CD4-positive, alpha-beta T cell treated with Interleukin-1 beta for 1 hour (primary cell): ENCODE measurements at places on chromosomes 5 and 9.
A peak's percentile ranks its signal among the peaks of the same experiment; 100 is the strongest.

DNA sequence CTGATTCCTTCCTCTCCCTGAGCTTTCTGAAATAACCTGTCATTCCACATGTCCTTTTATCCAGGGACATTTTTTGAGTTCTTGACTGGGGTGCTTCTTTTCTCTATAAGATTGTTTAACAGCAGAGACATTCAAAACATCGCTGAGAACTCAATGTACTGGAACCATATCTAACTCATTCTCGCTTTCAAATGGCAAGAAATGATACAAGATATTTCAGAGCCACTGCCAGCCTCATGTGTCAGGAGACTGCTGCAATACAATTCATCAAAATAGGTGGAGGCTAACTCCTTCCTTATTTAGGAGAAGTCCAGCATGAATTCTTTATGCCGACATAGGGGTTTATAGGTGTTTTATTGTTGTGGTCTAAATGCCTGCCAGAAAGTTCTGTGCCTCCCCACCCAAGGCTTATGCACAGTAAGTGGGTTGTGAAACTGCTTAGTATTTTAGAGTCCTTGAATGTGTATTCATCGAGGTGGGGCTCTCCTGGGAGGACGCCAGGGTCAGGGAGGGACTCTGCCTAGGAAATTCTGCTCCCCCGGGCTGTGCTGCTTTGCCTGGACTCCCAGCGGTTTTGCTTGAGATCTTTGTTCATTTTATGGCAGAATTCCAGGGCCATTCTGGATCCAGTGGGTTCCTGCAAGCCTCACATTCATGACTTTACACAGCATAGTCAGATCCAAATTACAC lies 53.9 kb downstream of the ZNF474 start:
- DNase-seq, result no peak

- no peak for DNase-seq
These were observed 85.9 kb downstream of the NTRK2 start for GRCh38 chr9:84755380-84755779.

DNA sequence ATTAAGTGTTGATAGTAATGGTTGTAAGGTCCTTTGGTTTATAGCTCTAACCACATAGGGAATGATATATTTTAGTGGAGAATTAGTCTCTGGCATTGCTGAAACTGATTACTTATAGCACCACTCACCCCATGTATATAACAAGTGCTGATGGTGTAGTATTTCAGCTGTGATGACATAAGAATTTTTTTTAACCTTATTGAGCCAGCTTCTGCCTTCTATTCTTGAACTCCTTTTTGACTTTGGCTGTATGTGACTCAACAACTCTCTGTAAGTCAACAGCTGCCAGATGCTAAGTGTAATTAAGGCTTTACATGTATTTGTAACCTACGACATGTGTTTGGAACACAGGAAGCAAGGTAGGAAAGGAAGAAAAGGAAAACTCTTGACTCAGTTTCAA lies 929.6 kb upstream of the WWC1 start:
- DNase-seq, result no peak

- no peak for DNase-seq
These were observed 575.0 kb downstream of the CHSY3 start for GRCh38 chr5:130479045-130479804.

DNA sequence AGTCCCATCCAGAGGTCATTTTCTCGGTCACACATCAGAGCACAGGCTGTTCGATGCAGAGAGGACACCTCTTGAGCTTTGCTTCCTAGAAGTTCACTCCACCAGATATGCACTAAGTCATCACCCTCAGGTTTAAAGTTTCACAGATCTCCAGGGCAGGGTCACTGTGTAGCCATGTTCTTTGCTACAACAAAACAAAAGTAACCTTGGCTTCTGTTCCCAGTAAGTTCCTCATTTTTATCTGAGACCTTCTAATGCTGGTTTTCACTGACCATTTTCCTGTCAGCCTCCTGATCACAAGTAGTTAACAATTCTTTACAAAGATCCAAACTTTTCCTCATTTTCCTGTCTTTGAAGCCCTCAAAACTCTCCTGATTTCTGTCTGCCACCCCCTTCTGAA lies 97.5 kb upstream of the CTSV start:
- DNase-seq, result no peak

GRCh38 chr5:125913200-125913599 lies 510.0 kb upstream of the GRAMD2B start:
- DNase-seq, result no peak

- no peak for DNase-seq
These were observed 1.2 kb upstream of the AOPEP start for GRCh38 chr9:94725293-94725692.

- no peak for DNase-seq
These were observed 39.9 kb upstream of the SMIM15 start for GRCh38 chr5:61202213-61202612.

DNA sequence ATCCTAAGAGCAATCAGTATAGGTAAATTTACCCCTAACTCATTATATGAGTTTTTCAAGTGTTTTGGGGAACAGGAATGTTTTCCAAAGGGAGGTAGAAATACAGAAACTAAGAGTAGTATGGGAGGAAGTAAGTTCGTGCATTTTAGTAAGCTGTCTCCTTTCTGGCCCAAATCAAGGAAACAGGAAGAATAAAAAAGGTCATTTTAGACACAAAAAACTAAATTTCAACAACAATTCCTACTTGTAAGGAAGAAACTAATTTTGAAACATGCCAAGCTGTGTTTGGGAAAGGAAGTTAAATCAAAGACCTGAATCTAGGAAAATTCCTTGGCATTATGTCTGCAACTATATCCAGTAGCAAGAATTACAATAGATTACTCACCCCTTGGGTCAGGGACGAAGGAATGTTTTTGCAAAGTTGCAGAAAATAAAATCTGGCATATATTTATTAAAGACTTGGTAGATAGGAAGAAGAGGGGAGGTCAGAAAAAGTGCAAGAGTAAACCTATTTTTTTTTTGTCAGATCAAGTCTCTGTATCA lies 6.5 kb upstream of the RPS6 start:
- DNase-seq, result no peak

GRCh38 chr9:6646293-6646636 lies 736 bp upstream of the GLDC start:
- DNase-seq, result no peak

- no peak for DNase-seq
These were observed 133.5 kb upstream of the LPCAT1 start for GRCh38 chr5:1657161-1657741.

DNA sequence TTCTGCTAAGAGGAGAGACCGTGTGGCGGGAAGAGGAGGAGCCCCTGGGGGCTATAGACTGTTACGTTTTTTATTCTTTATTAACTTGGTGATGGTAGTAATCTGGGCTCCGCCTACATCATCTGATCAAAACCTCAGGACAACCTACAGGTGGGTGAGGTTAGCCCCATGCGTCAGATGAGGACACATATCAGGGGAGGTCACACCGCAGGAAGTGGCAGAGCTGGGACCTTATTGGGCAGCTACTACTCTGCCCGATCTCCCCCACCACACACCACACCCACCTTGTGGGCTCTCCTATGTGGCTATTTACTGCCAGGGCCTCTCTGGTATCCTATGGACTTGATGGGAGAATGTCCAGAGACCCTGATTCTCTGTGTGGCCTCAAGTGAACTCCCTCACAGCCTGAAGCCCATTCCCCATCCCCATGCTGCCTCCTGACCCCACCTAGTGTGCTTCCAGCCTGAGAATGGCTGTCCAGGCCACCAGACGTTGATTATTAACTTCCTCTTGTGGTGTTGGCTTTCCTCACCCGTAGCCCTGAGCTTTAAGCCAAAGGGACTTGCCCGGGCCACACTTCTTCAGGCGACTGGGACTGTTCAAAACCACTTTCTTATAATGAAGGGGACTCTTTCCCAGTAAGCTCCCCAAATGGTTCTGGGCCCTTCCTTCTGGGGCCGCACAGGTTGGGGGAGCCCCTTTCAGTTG lies 8.2 kb downstream of the UNC5A start:
- DNase-seq, result peak; percentile 16

DNA sequence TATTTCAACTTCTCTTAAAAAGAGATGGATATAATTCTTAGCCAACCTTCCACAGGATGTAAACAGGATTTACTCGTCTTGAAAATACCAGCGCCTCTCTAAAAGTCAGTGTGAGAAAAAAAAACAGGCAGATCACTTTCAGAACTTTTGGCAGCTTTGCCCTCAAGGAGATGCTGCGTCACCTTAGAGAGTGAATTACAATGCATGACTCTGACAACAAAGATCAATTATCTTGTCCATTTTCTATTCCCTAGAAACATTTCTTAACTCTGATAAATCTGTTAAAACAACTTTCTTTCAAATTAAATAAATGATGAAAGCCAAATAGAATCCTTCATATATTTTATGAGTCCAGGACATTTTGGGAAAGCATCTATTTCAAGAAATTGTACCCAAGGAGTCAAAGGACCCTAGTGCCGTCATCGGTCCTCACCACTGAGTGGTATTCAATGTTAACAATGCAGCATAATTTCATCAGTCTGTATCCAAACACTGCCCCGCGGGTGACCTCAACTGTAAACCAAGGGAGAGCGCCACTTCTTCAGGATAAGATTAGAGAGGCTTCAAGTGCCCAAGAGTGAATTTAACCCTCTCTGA lies 536.0 kb downstream of the PDE4D start:
- no peak for DNase-seq

DNA sequence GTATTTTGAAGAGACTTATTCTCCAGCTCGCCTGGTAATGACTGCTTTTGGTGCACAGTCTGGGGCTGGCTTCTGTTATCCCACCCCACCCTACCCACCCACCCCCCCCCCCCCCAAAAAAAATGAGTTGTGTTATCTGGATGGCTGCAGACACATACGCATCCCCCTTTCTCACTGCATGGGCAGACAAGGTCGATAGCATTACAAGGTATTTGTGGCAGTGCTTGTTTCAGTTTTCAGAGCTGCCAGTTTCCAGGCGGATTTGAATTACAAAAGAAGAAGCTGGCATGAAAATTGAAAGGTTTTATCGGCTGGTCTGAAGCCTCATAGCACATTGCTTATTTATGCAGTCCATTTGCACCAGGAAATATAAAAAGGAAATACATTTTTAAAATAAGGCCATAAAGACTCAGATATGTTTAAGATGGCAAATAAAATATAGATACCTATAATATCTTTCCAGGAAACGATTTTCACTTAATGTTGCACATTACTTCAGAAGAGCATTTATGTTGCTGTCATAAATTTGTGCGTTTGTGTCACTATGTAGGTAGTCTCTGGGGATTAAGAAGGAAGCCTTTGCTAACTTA lies 85.1 kb upstream of the GRHPR start:
- DNase-seq, result no peak

- DNase-seq, result no peak
These were observed 16.9 kb downstream of the GNG10 start for GRCh38 chr9:111678293-111678692.

GRCh38 chr5:98827161-98827560 lies 53.7 kb downstream of the RGMB start:
- DNase-seq, result no peak

DNA sequence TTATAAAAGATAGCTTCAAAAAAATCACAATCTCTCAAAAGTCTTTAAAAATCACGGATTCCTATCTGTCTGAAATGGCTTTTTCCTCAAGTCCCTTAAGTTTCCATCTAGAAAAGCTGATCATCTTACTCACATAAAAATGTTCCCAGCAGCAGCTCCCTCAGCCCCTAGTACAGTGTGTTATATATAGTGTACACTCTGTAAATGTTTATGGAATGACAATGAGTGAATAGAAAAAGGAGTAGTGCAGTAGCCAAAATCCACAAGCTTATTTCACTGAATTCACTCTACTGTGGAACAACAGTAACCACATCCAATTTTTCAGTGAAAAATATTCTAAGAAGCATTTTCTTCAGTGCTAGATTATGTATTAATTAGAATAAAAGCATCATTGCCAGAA lies 609.4 kb downstream of the DTWD2 start:
- no peak for DNase-seq

GRCh38 chr9:122777935-122778627 lies 10.7 kb upstream of the OR5C1 start:
- DNase-seq, result no peak

DNA sequence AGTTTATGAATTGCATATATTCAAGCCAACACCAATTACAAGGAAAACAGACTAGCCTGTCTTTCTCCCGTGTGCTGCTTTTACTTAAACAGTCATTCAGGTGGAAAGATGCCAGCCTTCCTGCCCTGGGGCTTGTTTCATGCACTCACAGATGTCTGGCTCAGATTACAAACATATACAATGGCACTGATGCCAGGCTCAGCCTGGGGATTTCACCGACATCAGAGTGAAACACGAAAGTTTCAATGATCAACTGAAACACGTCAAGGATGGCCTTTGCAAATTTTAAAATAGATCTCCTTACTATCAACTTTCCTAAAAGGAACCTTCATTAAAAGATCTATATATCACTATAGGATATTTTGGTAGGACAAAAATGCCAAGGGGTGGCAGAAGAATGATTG lies 1576.5 kb downstream of the EFNA5 start:
- DNase-seq, result no peak

- no peak for DNase-seq
These were observed 261.7 kb downstream of the MAT2B start for GRCh38 chr5:163766936-163767670.

DNA sequence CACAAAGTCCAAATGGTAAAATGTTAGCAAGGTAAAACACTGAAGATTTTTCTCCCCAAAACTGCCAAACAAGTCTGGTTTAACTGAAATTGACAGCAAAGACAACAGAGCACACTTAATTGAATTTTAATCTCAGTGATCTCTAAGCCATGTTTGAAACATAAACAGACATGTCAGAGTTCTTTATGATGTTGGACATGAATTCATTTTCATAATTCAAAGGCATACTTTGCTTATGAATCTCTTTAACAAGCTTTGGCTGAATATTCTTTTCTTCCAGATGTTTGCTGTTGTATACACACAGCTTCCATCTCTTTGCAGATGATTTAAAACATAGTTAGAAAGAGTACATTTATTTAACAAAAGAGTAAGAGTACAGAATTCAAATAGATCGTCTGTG lies 509.1 kb downstream of the RAB3C start:
- no peak for DNase-seq

DNA sequence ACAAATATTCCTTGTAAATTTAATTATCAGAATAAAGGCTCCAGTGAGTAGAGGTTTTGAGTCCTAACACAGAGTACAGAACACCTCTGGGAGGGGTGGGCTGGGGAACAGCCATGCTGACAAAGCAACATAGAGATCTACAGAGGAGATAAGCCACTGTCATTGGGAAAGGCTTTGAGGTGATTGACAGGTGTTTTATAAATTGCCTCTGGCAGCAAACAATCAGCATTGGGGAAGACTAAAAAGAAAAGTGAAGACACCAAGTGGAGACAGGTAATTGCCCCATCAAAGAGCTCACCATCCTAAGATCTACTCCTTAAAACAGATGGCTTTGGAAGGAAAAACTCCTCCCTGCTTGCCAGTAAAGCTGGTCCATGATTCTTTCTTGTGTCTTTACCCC lies 189.7 kb upstream of the TLE4 start:
- no peak for DNase-seq

DNA sequence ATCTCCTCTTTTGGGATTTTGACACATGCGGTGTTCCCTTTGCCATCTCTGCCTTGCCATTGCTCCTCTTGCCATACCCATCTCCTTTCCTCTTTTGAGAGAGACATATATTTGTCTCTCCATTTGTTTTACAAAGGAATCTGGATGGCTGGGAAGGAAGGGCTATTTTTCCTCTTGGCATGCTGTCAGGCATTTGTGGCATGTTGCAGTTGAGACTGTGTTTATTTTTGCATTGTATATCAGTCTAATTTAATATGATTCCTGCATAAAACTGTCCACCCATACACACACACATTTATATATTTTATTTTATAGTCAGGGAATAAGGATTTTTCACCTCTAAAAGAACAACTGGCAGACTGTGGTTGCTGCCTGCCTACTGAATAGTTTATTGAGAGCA lies 1105.8 kb upstream of the SEMA6A start:
- DNase-seq, result no peak

- no peak for DNase-seq
These were observed 148.7 kb downstream of the OXCT1 start for GRCh38 chr5:41721516-41721915.
